NCI-H187 treated with DMSO at 0.1 percent for 48 hours (cell line): ENCODE measurements at places on chromosomes 11 and 22.

DNA sequence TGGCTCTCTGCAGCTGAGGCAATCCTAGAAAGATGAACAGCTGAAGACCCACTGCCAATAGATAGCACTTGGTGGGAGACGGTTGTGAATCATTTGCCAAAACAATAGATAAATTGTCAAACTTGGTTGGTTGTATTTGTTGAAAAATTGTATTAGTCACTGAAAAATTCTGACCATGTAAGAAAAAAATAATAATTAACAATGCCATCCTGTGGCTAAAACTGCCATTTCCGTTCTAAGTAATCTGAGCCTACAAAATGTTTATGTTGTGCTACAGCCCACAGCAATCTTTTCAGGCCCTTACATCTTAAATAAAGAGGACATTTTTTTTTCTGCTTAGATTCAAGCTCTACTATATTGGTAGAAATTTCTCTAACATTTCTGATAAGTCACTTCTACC is 103.2 kb upstream of the ANO3 start:
- DNase-seq = no peak

DNA sequence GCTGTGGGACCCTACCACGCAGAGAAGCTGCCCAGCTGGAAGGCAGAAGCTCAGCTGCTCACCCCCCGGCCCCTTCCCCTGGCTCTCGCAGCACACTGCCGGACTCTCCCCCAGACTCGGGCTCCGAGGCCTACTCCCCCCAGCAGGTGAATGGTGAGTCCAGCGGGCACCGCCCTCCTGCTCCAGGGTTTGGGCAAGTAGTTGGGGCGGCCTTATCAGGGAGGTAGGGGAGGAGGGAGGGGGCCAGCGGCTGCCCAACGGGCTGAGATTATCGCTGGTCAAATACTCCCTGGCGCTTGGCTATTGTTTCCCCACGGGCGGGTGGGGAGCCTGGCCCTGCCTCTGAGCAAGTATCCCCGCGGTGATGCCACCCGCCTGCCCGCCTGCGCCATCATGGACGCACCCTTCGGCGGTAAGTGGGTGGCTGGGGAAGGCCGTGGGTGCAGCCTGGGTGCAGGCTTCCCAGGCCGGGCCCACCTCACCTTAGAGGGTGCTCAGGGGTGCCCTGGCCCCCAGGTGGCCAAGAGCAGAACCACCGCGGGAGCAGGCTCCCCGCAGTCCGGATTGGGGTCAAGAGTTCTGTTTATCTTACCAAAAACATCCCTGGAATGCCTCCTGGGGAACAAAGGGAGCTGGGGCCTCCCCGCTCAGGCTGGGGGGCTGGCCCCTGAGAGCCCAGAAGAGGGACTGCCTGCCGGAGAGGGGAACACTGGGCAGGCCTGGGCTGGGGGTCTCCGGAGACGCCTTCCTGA is 16.9 kb downstream of the MYRF start:
- no peak for DNase-seq

DNA sequence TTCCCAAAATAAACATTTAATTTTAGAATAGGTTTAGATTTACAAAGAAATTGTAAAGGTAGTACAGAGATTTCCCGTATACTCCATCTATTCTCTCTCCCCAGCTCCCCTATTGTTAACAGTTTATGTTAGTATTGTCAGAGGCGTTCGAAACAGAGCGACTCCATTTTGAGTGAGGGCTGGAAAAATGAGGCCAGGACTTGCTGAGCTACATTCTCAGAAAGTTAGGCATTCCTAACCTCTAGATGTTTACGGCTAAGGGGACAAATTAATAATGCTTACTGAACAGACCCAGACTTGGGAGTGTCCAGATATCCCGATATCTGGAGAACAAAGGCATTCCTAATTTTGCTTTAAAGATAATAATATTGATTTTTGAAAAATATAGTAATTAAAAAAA is 12.4 kb upstream of the NUP160 start:
- DNase-seq = no peak

GRCh38 chr22:33108037-33108436 is 49.9 kb upstream of the SYN3 start:
- DNase-seq = no peak

- DNase-seq = no peak
These were observed 12.5 kb downstream of the CBX7 start for GRCh38 chr22:39139933-39140332.

DNA sequence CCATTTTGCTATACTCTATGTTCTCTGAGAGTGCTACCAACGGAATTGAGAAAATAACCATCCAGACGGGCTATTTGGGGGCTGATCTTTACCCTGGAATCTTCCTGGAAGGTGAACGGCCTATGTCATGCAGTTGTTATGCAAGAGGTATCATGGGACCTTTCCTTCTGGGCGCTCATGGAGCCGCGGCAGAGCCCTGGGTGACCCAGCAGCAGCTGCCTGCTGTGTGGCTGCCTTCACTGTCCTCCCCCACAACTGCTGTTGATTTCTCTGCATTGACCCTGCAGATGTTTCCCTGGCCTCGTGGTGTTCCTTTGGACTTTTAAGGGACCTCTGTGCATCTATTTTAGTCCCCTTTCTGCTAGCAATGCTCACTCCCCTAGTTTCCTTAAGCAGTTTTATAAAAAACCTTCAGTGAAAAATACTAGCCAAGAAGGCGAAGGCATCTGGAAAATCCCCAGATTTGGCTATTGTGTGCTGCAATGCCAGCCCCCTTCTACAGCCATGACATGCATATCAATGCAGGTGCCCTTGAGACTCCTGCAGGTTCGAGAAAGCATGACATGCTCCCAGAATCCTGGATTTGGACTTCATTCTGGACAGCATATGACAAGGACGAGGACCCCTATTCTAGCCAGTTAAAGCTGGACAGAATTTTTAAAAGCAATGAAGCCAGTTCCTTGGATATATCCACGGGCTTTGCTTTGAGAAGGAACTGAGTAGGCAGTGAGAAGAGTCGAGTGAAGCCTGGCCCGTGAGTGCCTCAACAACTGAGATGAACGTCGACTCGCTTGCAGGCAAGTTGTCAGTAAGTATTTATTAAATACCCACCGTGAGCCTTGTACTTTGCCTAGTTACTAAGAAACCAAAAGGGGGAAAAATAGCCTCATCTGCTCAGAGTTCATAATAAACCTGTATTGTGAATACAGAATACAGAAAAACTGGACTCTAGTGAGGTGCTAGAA is at the start of gene SLC25A18:
TSS of gene SLC25A18 (plus strand) at position 593 of the 965 bp plus-strand sequence. CDS start 16,447 bp downstream, outside the sequence.
- no peak for DNase-seq

DNA sequence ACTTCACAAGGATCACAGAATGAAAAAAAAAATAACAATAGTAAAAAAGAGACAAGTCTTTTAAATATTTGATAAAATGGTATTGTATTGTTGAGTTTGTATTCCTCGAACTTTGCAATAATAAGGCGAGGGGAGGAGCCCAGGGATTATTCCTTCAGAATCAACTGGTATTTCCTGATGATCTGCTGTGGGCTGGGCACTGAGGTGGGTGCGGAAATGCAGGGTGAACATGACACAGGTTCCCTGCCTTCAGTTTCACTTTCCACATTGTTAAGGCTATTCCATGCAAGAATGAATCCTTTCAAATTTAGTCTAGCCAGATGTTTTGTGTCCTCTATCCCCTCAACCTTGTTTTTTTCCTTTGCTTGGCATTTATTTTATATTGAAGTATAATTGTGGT is 2.1 kb upstream of the EIF3M start:
- DNase-seq = no peak

- no peak for DNase-seq
These were observed 72.2 kb downstream of the LINC01488 start for GRCh38 chr11:69553416-69554357.

DNA sequence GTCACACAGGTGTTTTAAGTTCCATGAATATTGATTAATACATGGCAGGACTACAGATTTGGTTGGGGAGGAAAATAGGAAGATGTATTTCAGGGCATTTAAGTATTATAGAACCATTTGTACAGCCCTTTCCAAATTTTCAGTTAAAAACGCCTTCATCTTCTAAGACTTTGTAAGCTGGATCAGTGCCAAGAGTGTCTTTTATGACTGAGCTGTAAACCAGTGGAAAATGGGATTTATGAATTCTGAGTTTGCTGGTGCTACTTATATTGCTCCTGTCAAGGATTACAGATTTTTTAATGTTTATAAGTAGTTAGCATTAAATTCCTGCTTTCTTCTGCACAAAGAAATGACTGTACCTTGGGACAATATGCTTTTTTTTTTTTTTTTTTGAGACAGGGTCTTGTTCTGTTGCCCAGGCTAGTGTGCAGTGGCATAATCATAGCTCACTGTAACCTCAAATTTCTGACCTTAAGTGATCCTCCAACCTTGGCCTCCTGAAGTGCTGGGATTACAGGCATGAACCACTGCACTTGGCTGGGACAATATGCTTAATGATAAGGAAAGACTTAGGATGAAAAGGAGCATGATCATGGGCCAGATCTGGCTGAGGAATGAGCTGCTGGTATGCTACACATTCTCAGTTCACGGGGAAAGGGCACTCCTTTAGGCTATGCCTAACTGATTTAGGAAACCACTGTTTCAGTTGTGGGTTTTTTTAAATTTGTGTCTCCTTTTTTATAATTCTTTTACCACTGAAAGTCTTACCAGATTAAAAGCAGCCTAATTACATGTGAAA is 113.6 kb upstream of the MTNR1B start:
- no peak for DNase-seq

DNA sequence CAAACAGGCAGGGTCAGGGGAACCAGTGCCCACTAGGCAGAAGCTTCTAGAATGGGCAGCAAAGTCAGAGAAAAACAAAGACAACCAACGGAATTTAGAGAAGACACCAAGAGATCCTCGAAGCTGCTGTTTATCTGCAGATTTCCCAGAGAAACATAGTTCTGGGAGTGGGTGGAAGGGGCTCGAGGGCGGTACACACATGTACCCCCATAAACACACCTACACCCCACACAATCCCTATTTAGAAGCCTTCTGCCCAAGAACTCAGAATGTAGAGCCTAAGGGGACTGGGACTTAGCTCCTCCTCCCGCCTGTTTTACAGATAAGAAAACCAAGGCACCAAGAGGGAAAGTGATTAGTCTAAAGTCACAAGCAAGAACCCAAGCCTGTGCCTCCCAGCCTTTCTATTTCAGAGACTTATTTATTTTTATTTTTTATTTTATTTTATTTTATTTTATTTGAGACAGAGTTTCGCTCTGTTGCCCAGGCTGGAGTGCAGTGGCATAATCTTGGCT is 6.4 kb downstream of the NPTXR start:
- no peak for DNase-seq

DNA sequence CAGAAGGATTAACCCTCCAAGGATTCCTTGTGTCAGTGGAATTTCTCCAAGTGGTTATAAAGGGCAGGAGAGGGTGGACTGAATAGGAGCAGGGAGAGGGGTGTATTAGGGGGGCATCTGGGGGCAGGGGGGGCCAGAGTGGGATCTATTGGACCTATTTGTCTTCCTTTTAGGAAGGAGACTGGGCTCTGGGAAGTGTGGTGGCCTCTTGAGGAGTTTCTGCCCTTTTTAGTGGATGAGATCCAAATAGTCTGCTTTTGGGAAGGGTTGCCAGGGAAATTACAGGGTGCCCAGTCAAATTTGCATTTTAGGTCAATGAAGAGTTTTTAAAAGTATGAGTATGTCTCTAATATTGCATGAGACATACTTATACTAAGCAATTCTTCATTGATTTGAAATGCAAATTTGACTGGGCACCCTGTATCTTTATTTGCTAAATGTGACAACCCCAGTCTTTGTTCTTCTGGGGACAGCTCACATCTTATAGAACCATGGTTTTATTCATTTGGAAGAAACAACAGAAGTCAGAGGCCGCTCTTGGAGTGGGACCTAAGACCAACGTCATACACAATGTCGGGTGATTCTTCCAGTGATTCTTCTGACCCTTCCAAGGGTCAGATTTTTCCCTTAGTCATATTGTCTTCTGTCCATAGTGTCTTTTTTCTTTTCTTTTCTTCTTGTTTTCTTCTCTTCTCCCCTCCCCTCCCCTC is 429 bp upstream of the SLC22A6 start:
- no peak for DNase-seq
